PC-9 (cell line): ENCODE measurements at places on chromosomes 13 and 19.

- no peak overlapping the region for H3K4me3 ChIP-seq
- no peaks in the 10 kb centered on the region for H3K36me3 ChIP-seq
- H3K27me3 ChIP-seq: no peaks in the 10 kb centered on the region
- H3K4me1 ChIP-seq: no peaks in the 10 kb centered on the region
These were observed 1171.9 kb downstream of the EFNB2 start for GRCh38 chr13:105363261-105364190.

DNA sequence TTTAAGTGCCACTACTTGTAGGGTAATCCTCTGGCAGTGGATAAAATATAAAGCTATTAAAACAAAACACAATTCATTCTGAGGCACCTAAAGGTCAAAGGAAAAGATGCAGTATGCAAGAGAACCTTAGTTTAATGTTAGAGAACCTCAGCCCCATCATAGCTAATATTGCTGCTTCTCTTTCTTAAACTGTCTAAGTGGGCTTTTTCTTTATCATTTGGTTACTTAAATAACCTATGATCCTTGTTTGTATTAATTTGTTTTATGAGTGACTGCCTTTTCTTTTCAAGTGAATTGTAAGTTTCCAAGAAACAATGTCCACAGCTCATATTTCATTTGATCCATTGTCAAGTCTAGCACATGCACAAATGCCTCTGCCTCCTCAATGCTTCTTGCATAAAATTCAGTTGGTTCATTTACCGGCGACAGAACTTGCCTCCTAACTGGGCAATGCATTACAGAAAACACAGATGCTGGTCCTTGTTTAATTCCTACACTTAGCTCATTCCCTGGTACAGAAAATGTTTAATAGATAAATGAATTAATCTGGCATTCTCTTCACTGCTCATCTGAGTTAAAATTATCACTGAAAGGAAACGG lies 1049.8 kb downstream of the OLFM4 start:
- H3K27ac ChIP-seq: no peak overlapping the region
- H3K4me3 ChIP-seq: no peak overlapping the region
- H3K4me1 ChIP-seq: no peaks in the 10 kb centered on the region
- no peaks in the 10 kb centered on the region for H3K36me3 ChIP-seq
- no peaks in the 10 kb centered on the region for H3K27me3 ChIP-seq

DNA sequence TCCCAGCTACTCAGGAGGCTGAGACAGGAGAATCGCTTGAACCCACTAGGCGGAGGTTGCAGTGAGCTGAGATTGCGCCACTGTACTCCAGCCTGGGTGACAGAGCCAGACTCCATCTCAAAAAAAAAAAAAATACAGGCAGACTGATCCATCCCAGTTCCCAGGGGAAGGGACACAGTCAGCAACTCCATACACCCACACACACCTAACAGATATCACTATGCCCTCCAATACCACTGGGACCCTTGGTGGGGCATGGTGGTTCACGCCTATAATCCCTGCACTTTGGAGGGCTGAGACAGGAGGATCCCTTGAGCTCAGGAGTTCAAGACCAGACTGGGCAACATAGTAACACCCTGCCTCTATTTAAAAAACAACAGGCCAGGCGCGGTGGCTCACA lies 2.6 kb downstream of the DPF1 start:
- no peak overlapping the region for H3K27ac ChIP-seq
- no peak overlapping the region for H3K4me3 ChIP-seq
- H3K27me3 ChIP-seq: no peaks in the 10 kb centered on the region
- no peaks in the 10 kb centered on the region for H3K36me3 ChIP-seq
- no peaks in the 10 kb centered on the region for H3K4me1 ChIP-seq

- DNase-seq: no peak
- peak overlapping the region; percentile 80 for H3K27ac ChIP-seq
- peak overlapping the region; percentile 91 for H3K4me3 ChIP-seq
- peaks cover 29% of the 10 kb centered on the region for H3K4me1 ChIP-seq
These were observed 110.0 kb downstream of the KCNRG start for GRCh38 chr13:50125304-50125553.

GRCh38 chr19:49415102-49415809 lies 8.0 kb downstream of the PTH2 start:
- no peaks in the 10 kb centered on the region for H3K36me3 ChIP-seq
- no peak overlapping the region for H3K4me3 ChIP-seq
- no peak for DNase-seq

- H3K27ac ChIP-seq: no peak overlapping the region
- H3K4me3 ChIP-seq: no peak overlapping the region
- peaks cover 10% of the 10 kb centered on the region for H3K4me1 ChIP-seq
- DNase-seq: peak; percentile 56
- no peaks in the 10 kb centered on the region for H3K36me3 ChIP-seq
These were observed 20.7 kb downstream of the TNFSF11 start for GRCh38 chr13:42594481-42595252.

DNA sequence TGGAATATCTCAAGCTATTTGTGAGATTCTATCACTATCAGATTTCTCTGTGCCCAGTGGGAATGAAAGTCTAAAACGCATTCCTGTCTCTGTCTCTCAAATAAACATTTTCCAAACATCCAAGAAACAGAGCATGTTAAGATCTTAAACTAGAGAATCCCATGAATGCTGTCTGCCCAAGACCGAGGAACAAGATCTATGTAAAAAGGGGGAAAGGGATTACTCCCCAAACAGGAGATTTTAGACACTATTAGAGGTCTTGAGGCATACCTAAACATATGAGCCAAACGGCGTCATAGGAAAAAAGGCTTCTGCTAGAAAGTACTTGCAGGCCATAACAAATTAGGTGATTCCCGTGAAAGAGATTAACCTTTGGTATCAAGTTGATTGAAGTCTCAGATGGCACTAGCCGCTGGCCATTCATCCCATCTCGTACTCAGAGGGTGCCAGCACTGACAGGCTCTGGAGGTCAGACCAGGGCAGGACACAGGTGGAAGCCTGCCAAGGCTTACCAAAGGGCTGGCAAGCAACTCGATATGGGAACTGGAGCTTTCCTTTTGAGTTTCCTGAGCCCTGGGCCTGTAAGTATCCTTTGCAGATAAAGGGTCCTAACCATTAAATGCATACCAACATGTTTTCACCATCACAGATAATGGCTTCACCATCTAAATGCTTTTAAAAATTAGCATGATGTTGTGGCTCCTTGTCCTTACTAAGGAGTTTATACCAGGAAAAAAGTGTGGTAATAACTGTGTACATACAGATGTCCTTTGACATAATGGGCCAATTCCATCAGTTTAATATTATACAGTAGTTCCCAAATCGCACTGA lies 225.2 kb downstream of the FOXO1 start:
- H3K27ac ChIP-seq: no peak overlapping the region
- DNase-seq: peak; percentile 52
- H3K4me3 ChIP-seq: no peak overlapping the region
- no peaks in the 10 kb centered on the region for H3K36me3 ChIP-seq

DNA sequence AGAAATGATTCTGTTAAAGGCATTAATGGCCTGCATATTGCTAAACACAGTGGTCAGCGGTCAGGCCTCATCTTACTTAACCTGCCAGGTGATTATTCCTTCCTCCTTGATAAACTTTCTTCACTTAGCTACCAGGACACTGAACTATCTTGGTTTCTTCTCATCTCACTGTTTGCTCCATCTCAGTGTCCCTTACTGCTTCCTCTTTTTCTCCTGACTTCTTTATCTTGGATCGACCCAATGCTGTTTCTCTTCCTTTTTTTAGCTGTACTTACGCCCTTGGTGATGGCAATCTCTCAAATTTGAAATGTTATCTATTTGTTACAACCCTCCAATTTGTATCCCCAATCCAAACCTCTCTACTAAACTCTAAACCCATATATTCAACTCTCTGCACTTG lies 7.8 kb upstream of the CLC start:
- H3K27me3 ChIP-seq: peaks cover 33% of the 10 kb centered on the region
- no peak overlapping the region for H3K4me3 ChIP-seq
- no peaks in the 10 kb centered on the region for H3K4me1 ChIP-seq

DNA sequence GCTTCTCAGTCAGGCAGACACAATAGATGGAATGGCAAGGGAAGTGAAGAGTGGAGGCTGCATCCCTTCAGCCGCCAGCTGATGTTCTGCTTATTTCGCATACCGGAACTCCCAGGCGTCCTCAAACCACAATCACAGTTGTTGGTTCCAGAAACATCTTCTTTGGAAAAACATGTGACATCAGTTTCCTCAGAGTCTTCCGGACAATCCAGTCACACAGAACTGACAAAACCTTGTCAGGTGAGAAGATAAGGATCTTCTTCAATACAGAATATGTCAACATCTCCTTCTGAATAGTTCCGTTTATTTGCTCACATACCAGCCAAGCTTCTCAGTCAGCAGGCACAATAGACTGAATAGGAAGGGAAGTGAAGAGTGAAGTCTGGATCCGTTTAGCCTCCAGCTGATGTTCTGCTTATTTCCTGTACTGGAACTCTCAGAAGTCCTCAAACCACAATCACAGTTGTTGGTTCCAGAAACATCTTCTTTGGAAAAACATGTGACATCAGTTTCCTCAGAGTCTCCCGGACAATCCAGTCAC lies 45.1 kb upstream of the CEACAM21 start:
- peaks cover 75% of the 10 kb centered on the region for H3K27me3 ChIP-seq
- no peak overlapping the region for H3K27ac ChIP-seq

- DNase-seq: no peak
- no peak overlapping the region for H3K27ac ChIP-seq
- H3K27me3 ChIP-seq: peaks cover 88% of the 10 kb centered on the region
- no peaks in the 10 kb centered on the region for H3K36me3 ChIP-seq
- H3K4me1 ChIP-seq: no peaks in the 10 kb centered on the region
These were observed 4.9 kb downstream of the MEIS3 start for GRCh38 chr19:47414469-47414868.

DNA sequence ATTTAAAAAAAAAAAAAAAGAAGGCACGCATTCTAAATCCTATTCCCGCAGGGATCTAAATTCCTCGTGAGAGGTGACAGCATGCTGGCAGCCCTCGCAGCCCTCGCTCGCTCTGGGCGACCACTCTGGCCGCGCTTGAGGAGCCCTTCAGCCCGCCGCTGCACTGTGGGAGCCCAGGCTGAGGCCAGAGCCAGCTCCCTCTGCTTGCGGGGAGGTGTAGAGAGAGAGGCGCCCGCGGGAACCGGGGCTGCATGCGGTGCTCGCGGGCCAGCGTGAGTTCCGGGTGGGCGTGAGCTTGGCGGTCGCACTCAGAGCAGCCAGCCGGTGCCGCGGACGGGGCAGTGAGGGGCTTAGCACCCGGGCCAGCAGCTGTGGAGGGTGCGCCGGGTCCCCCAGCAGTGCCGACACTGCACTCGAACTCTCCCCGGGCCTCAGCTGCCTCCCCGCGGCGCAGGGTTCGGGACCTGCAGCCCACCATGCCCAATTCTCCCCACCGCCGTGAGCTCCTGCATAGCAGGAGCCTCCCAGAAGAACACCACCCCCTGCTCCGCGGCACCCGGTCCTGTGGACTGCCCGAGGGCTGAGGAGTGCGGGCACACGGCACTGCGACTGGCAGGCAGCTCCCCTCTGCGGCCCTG lies 553.9 kb downstream of the LMO7 start:
- no peak overlapping the region for H3K27ac ChIP-seq
- DNase-seq: no peak
- no peaks in the 10 kb centered on the region for H3K27me3 ChIP-seq
- no peak overlapping the region for H3K4me3 ChIP-seq
- no peaks in the 10 kb centered on the region for H3K4me1 ChIP-seq
